ENCODE measurements at places on chromosomes 2 and 18.

DNA sequence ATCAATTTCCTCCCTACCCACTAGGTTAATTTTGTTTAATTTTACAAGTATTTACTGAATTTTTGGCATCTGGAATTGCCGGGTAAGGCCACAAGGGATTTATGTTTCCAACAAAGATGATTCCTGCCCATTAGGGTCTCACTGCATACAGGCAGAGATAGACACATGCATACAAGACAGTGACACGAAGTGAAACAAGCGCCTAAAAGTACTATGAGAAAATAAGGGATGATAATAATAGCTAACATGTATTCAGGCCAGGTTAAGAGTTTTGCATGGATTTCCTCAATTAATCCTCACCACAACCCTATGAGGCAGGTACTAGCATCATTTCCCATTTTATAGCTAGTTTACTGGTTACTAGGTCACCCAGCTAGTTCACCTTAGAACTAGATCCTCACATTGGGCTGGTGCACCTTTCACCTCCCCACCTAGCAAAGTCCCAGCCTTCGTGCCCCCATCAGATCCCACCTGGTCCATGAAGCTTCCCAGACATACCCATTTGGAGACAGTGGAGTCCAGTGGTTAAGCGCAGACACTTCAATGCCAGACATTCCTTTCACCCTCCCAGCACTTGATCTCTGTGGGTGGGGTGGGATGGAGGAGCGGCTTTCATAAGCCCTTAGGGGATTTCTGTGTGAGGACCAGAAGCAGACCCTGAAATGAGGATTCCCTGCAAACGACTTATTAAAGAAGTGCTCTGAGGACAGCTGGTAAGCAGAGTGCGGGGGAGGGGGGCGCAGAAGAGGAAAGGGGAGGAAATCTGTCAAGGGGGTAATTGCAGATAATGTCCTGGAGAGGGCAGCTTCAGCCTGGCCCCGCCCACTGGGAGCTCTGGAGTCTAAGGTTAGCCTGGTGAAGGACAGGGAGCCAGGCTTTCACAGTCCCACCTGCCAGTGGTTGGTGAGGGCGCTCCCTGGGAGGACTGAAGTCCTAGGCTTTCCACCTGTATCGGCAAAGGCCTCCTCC lies 5.8 kb upstream of the DGUOK start:
- DNase-seq: no peak

- no peak for DNase-seq
Measured at GRCh38 chr2:218005486-218005885, 2.7 kb upstream of the TNS1 start.

DNA sequence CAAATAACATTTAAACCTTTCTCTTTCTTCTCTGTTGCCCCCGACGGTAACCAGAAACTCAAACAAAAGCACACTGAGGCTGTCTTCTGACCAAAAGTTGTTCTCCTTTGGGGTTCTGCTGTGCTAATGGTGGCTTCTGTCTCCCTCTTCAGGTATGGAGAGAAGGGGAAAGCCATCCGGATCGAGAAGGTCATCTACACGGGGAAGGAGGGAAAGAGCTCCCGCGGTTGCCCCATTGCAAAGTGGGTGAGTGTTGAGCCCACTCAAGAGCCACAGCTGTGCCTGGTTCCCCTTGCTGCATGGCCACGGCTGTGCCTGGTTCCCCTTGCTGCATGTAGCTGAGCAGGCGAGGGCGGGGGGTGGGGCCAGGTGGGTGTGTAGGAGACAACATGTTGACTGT lies 67.4 kb downstream of the BOLA3 start:
- no peak for DNase-seq

- no peak for DNase-seq
Measured at GRCh38 chr18:34495506-34495905, 214.6 kb upstream of the DTNA start.

GRCh38 chr2:105641389-105641811 lies 103.3 kb upstream of the NCK2 start:
- no peak for DNase-seq

- no peak for DNase-seq
Measured at GRCh38 chr2:55026202-55026601, 24.0 kb downstream of the RTN4 start.

GRCh38 chr18:28794459-28795245 lies 617.7 kb upstream of the CDH2 start:
- DNase-seq: no peak

- DNase-seq: no peak
Measured at GRCh38 chr2:181805228-181806038, 86.1 kb upstream of the ITPRID2 start.

DNA sequence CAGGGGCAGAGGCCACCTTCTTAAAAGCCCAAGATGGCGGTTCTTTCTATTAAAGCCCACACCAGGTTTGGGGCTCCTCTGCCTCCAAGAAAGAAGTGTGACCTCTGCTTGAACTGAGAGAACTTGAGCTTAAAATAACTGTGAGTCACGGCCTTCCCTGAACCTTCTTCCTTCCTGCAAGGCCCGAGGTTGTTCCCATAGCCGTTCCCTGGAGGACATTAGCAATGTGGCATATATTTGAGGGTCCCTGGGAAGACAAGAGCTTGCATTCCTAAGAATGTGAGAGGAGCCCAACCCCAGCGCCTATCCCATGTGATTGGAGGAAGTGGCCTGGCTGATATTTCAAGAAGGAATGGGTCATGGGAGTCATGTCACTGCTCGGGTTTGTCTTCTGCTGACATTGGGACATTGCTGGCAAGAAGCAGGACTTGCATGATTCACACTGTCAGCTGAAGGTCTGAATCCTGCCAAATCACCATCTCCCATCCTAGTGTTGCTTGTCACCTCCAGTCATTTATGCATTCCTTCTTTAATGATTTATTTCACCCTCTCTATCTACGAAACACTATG lies 168.1 kb downstream of the TRIB2 start:
- DNase-seq: no peak

DNA sequence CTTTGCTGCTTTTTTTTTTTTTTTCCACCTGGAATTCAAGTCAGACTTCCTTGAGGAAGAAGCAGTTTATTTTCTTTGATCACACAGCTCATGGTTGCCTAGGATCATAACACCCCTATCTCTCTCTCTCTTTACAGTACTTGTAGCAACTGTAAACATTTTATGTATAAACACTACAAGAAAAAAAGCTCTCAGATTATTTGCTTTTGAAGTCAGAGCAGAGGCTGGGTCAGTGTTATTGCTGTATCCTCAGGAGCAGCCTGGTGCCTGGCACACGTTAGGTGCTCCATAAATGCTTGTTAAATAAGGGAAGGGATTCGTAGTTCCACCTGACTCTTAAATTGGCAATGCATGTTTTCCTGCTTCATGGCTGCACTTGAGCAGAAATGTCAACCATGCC lies 221.2 kb downstream of the TGIF1 start:
- DNase-seq: no peak

GRCh38 chr2:15642011-15642814 lies 50.5 kb downstream of the DDX1 start:
- no peak for DNase-seq

DNA sequence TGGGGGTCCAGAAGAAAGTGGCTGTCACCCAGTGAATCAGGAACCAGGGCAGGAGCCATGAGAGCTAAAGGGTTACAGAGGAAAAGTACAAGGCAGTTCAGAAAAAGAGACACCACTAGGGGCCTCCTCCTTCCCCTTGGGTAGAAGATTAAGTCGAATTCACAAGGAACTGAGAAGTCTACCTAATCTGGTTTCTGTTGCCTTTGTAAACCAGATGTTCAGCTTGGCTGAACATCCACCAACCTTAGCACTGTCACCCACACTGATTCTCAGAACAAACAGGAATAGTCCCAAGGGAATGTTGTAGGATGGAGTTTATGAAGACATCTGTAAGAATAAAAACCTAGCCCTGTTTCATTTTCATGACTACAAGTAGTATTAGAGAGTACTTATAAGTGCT lies 90.4 kb upstream of the NOSTRIN start:
- no peak for DNase-seq

- DNase-seq: no peak
Measured at GRCh38 chr2:195579776-195580555, 77.1 kb upstream of the SLC39A10 start.

DNA sequence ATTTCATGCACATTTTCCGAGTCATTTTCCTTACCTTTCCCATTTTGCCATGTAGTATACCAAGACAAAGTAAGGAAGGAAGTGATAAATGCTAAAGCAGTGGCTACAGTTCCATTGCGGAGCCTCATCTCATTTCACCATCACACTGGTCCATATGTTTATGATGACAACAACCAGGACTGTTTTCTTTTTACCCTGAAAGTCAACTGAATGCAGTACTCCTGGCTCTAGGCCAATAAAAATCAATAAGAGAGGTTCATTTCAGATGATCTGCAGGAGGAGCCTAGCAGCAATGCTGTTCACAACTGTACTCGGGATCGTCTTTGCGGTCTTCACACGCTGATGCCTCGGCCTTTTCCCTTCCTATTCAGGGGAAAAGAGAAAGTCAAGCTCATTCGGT lies 4.7 kb downstream of the MGAT4A start:
- DNase-seq: no peak

GRCh38 chr2:111148925-111149324 lies 28.2 kb downstream of the BCL2L11 start:
- no peak for DNase-seq

DNA sequence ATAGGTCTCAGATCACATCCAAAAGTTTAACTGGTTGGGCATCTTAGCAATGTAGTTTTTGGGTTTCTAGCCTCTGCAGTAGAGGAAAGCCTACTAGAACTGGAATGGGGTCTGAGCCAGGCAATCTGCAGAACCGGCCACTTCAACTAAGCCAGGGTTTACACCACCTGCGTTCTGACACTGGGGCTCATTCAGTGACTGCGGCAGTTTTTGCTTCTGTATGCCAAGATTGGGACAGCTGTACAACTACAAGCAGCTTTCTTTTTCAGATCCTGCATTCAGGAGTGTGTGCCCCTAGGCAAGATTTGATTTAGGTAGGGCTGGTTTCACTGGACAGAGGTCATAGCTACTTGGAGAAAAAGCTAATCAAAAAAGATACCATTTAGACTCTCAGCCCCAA lies 43.7 kb upstream of the IGFBP5 start:
- no peak for DNase-seq

GRCh38 chr18:75249672-75250470 lies 39.3 kb downstream of the TSHZ1 start:
- DNase-seq: no peak

DNA sequence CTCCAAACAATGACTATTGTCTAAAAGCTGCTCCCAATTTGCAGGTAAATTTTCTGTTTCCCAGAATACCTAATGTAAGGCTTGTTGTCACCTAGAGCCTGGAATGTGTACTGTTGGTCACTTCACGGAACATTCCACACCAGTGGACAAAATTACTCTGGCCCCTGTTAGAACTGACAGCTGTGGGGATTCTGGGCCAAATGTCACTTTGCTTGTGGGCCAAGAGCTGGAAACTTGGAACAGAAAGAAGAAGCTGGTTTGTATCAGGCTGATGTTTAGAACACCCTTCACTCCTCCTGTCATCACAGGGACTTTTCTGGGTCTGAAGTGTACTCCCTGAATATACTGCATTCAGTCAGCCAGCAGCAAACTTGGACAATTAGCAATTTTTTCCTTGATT lies 495.6 kb upstream of the SYT4 start:
- no peak for DNase-seq

- DNase-seq: no peak
Measured at GRCh38 chr2:66433945-66434678, 813 bp upstream of the MEIS1 start.

GRCh38 chr2:171522052-171522787 lies at the start of gene CYBRD1:
TSS of gene CYBRD1 (plus strand) at chr2:171522474. CDS start at chr2:171522546, 72 bp downstream.
- peak; percentile 43 for DNase-seq

GRCh38 chr2:58680755-58681310 lies 439.7 kb upstream of the FANCL start:
- no peak for DNase-seq

GRCh38 chr18:45085916-45086624 lies 405.4 kb downstream of the SETBP1 start:
- no peak for DNase-seq

GRCh38 chr2:6352906-6353515 lies 512.7 kb downstream of the CMPK2 start:
- no peak for DNase-seq

DNA sequence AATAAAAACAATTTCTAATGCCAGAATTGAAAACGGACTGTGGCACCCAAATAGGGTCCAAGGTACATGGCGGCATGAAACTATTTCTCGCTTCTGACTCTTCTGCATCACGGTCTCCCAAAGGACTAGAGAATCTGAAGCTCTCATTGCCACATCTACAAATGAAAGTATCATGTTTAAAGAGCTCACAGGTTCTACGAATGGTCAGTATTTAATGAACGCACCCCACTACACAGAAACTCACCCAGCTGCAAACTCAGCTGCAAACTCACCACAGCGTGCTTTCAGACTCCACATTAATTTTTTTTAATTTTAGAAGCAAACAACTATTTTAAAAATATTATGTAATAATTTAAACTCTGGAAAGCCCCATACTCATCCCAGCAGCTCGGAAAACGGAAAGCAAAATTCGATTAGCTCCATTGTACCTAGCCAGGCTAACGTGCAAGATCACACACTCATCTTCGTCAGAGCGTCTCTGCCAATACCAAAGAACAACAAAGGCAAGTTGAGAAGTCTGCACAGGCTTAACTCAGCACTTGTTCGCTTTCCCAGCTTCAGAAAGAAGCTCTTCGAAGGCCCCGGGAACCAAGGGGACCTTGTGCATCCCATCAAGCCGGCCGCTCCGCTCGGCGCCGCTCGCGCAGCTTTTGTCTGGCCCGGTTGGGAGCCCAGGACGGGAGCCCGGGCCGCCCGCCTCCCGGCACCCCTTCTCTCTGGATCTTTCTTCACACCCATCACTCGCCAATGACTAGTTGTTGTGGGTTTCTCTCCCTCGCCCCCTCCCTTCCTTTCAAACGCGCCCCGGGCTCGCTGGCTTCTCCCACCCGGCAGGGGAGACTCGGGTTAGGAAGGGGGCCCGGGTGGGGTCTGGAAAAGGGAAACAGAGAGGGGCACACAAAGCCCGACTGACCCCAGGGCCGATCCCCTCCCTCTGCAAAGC lies 785 bp downstream of the CLASP1 start:
- peak; percentile 74 for DNase-seq

DNA sequence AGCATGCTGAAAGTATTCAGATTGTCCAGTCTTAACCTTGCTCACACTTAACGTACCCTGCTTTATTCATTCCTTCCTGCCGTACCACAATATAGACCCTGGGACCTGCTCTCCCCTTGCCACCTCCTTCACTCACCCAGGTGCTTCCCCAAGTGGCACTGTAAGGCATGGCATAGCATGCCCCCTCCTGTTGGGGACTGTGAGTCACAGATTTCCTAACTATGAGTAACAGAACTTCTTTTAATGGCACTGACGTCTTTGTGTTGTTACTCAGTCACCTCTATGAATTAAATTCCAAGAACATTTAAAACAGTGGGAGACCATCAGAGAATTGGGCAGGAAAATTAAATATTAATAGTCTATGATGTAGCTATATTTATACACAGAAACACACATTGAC lies 117.2 kb downstream of the CTNNA2 start:
- DNase-seq: no peak

DNA sequence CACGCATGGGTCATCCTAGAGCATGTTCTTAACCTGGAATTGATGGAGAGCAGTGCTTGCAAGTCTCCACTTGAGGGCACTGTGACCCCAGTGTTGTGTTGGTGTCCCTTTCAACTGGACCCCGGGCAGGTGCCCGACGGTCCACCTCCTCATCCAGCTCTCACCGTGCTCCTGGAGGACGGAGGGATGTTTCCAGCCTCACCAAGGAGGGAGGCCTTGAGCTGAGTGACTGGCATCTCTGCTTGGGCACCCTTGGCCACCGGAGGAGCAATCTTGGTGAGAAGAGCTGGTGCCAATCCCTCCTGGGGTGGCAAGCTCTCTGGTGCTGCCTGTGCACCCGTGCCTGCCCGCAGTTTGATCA lies 45.4 kb upstream of the ASB18 start:
- DNase-seq: no peak

GRCh38 chr2:203889542-203889941 lies 22.0 kb downstream of the CTLA4 start:
- no peak for DNase-seq

GRCh38 chr2:96404446-96405373 lies 69.1 kb downstream of the NCAPH start:
- peak; percentile 74 for DNase-seq
